GM06990 (cell line): ENCODE measurements at places on chromosomes 2 and 18.

- no peak for DNase-seq
Observed at GRCh38 chr2:212109792-212110680, 428.6 kb downstream of the ERBB4 start.

- DNase-seq: no peak
Observed at GRCh38 chr2:10912076-10912731, 470 bp downstream of the KCNF1 start.

- no peak for DNase-seq
Observed at GRCh38 chr18:11655606-11655932, 33.5 kb upstream of the GNAL start.

DNA sequence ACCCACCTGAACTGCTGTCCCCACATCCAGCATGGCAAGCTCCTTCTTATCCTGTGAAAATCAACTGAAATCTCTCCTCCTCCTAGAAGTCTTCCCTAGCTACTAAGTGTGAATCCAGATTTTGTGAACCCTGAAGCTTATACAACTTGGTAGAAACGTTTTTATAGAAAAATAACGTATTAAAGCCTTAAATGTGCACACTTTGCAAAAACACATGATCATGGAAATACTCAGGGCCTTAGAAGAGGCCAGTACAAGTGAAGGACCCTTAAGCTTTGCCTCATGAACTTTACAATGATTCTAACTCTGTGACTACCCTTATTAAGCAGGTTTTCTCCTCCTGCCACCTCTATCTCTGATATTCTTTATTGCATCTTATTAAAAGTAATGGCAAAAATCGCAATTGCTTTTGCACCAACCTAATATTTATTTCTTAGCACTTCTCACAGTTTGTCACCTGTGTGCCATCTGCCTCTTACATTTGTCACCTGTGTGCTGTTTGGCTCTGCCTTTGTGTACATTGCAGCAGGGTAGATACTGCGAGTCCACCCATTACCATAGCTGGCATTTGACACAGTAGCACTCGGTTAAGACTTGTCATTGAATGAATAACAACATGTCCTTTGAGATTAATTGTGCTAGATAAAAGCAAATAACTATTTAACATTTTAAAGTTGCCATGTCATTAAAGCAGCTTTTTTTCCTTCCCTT is 42.2 kb downstream of the FRZB start:
- no peak for DNase-seq

DNA sequence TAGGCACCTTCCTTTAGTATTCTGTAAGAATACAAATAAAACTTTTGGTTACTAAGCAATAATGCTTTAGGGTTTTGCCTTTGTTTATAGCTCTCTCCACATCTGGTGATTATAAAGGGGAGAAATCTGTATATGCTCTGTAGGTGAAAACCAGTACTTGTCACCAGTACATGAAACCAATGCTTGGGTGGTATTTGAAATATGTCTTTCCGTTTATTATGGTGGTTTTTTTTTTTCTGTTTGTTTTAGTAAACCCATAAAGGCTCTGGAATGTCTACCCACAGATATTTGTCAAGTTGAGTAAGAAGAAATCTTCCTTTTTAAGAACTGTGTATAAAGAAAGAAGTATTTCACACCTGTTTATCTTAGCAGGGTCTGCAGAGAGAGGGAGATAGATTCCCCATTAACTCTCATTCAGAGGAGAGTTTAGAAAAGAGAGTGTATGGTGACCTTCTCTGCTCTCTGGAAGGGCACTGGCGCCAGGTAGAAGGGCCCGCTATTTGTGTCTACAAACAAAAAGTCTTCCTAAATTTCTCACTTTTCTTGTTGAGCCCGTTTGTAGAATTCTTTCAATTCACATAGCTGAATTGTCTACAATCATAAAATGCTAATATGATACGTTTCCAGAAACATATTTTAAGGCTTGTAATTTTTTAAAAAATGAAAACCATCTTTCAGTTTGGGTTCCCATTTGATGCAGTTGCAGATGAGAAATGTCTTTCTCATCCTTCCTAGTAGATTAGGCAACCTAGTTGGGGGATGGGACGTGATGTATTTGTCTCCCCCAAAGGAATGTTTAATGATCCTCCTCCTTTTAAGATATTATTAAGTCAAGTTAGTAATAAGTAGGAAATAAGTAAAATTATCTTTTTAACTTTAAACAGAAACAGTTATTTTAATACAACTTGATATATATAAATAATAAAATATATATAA is 33.9 kb downstream of the MAP3K20 start:
- DNase-seq: no peak

DNA sequence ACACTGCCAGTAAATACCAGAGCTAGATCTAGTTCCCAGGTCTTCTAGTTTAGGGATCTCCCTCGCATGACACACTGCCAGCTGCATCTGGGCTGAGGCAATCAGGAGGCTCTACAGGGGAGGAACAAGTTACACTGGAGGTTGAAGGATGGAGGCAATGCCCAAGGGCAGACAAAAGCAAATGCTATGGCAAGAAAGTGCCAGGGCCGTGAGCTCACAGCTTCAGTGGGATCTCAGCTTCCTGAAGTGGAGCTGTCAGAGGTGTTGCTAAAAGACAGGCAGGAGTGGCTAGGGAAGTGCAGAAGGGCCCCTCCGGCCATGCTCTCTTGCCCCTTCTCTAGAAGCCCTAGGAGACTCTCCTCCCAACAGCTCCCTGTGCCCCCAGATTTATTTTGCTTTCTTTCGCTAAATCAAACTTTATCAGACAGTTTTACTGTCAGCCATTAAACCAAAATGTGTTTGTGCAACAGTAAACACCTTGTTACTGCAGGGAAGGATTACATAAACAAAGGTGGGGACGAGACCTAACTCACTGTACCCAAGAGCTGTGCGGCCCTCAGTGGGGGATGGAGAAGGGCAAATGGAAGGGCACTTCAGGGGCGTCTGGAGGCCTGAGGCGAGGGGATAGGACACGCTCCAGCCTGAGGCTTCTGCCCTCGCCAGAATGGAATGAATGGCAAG is 39.4 kb upstream of the PKDCC start:
- DNase-seq: no peak

- no peak for DNase-seq
Observed at GRCh38 chr2:174748948-174749347, 15.3 kb downstream of the CHRNA1 start.

- DNase-seq: no peak
Observed at GRCh38 chr2:31442376-31442775, 27.8 kb upstream of the XDH start.

DNA sequence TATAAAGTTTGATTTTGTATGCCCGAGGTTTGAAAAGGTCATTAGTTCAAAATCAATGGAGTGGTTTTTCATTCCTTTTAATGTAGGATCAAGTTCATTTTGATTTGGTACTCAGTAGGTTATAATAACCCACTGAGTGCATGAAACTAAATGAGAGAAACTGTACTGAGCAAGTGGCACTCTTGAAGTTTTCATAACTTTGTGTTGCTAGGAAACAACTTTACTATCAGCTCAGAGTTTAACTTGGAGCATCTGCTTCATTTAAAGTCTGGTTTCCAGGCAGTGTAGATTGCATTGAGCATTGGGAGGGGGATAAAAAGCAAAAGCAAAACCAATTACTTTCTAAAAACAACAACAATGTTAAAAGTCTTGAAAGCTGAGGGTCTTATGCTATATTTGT is 1361.6 kb upstream of the CHAC2 start:
- no peak for DNase-seq

DNA sequence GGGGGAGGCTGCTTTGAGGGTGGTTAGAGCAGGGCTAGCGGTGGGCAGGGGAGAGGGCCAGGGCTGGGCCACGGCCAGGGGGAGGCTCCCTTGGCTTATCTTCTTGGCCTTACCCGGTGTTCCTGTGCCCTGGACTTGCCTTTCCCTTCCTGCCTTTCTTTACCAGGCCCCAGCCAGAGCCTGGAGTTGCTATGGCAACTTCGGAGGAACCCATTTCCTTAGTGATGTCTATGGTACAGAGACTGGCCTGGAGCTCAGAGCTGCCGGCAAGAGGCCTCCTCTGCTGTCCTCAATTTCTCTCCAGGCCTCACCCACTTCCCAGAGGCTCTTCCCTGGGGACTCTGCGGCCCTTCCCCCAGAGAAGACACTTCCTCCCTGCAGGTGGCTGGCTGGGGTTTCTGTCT is 11.5 kb downstream of the SPEG start:
- no peak for DNase-seq

GRCh38 chr2:160278879-160279177 is 78.8 kb upstream of the ITGB6 start:
- DNase-seq: no peak

- no peak for DNase-seq
Observed at GRCh38 chr18:70234667-70235459, 29.4 kb upstream of the RTTN start.

GRCh38 chr2:28233164-28233676 is 159.4 kb upstream of the FOSL2 start:
- DNase-seq: no peak

GRCh38 chr18:77055429-77056300 is 76.9 kb downstream of the MBP start:
- no peak for DNase-seq

GRCh38 chr2:156959481-156959880 is 298.0 kb upstream of the GALNT5 start:
- no peak for DNase-seq

GRCh38 chr2:132617989-132618388 is 52.0 kb downstream of the LYPD1 start:
- no peak for DNase-seq

DNA sequence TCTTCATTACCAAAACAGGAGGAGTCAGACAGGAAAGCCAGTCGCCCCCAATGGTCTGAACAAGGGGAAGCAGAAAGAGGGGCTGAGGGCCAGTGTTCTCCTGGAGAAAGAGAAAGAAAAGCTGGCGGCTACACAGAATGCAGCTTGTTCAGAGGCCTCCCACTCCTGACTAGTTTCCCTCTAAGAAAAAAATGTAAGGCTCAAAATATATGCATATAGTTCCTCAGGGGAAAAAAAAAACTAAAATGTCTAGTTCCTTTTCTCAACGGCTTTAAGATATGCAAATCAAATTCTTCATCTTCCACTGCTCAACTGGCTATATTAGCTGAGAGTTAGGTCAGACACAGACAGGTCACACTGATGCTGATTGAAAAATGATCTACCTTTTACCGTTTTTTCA is 18.6 kb downstream of the MBOAT2 start:
- DNase-seq: no peak

- DNase-seq: no peak
Observed at GRCh38 chr2:212891580-212891979, 259.8 kb downstream of the IKZF2 start.

DNA sequence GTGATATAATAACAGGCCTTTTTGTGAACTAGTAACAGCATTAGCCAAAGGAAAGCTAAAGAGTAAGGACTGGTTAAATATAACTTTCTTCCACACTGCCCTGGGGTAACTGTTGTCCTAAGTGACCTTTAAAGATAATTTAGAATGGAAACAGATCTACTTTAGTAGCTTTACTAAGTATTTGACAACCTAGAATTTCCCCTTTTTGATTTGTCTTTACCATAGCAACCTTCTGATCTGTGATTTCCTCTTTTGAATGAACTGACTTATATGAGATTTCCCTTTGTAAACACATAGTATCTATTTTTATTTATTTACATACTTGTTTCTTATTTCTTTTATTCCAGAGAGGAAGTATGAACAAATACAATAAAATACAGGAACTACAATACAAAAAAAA is 10.5 kb upstream of the KLF7 start:
- no peak for DNase-seq

DNA sequence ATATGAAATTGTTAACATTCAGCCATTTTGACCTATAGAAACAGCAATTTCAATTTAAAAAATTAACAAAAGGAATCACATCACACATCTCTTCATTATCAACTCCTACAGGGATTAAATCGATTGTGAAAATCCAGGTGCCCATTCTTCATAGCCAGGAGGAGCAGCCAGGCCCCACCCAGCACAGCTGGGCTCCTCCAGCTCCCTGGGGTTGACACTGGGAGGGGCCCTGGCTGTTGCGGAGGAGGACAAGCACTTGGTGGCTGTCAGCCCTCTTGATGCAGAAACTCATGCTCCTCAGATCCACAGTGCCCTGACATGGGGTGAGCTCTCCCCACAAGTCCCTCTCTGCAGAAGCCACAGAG is 99.8 kb downstream of the FAM210A start:
- no peak for DNase-seq

- no peak for DNase-seq
Observed at GRCh38 chr2:441258-442022, 153.5 kb upstream of the ALKAL2 start.

- DNase-seq: no peak
Observed at GRCh38 chr18:35862119-35862640, 110.3 kb upstream of the RMP24 start.

DNA sequence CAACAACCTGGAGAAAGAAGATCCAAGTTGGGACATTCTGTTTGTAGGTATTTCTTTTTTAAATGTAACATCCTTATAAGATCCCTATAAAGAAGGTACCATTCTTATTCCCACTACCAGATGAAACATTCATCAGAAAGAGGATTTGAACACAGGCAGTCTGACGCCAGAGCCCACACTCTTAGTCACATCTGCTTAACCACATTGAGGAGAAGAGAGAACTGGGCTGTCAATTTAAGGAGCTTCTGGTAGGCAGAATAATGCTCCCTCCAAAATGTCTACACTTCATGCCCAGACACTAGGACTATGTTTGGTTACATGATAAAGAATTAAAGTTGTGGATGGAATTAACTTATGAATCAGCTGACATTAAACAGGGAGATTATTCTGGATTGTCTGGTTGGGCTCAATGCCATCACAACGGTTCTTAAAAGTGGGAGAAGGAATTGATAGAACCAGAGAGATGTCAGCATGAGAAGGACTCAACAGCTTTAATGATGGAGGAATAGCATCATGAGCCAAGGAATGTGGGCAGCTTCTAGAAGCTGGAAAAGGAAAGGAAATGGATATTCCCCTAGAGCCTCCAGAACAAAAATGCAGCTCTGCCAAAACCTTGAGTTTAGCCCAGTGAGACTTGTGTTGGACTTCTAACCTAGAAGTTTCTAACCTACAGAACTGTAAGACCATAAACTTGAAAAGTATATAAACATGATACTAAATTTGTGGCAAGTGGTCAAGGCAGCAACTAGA is 82.2 kb downstream of the KLF7 start:
- no peak for DNase-seq

- no peak for DNase-seq
Observed at GRCh38 chr2:37625796-37626571, 45.5 kb downstream of the CDC42EP3 start.

GRCh38 chr2:163191372-163191771 is 352.8 kb upstream of the KCNH7 start:
- no peak for DNase-seq

GRCh38 chr2:169571571-169571970 is 2.1 kb downstream of the FASTKD1 start:
- no peak for DNase-seq

- DNase-seq: no peak
Observed at GRCh38 chr2:205723179-205723578, 40.9 kb downstream of the NRP2 start.

DNA sequence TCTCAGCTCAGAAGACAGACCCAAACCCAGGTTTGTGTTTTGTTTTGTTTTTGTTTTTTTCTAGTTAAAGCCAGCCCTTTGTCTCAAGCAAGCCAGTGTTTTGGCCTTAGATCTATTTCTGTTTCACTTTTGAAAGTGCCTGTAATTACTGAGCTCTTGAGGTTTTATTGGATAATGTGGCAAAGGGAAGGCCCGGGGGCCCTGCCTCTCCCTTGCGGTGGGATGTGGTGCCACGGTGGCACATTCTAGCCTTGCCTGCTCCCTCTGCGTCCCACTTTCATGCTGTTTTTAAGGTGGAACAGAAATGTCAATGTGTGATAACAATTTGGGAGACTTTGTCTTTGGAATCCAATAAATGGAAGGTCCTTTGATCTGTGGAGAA is 2.5 kb downstream of the HPCAL1 start:
- DNase-seq: no peak
